Kidney (tissue), 22 donors: ENCODE measurements at places on chromosomes 1 and 21. TPM values are rescaled to one million over a fixed set of nuclear protein-coding genes. Genes with fewer than 3 reads are reported as not detected.

The HSF2BP gene
- 0.19 TPM for polyA plus RNA-seq

The NBPF4 gene
- polyA plus RNA-seq = not detected

The F3 gene
- polyA plus RNA-seq = 19.0 TPM

The ALX3 gene
- not detected for polyA plus RNA-seq

The CRYBG2 gene
- polyA plus RNA-seq = not detected

The TPTE gene
- polyA plus RNA-seq = not detected

The WDTC1 gene
- polyA plus RNA-seq = 23.7 TPM

The DEGS1 gene
- polyA plus RNA-seq = 32.5 TPM

The OR2T11 gene
- polyA plus RNA-seq = not detected

The MYBPH gene
- polyA plus RNA-seq = 2.3 TPM

The OR6K3 gene
- polyA plus RNA-seq = not detected

The USP21 gene
- polyA plus RNA-seq = 27.7 TPM

The FNDC5 gene
- 4.2 TPM for polyA plus RNA-seq

The RGL1 gene
- 17.3 TPM for polyA plus RNA-seq

The DNM3 gene
- polyA plus RNA-seq = 5.9 TPM

The TMEM61 gene
- 42.7 TPM for polyA plus RNA-seq

The MTF1 gene
- 2.2 TPM for polyA plus RNA-seq

The SMPDL3B gene
- polyA plus RNA-seq = 5.9 TPM

The SLAMF9 gene
- polyA plus RNA-seq = not detected

The ESRRG gene
- 11.9 TPM for polyA plus RNA-seq

The C1orf21 gene
- polyA plus RNA-seq = 18.6 TPM

The LCE1E gene
- not detected for polyA plus RNA-seq

The PMVK gene
- 132 TPM for polyA plus RNA-seq
